Neural crest cell (in vitro differentiated cells): ENCODE measurements at places on chromosomes 2 and 18. TPM values are rescaled to one million over a fixed set of nuclear protein-coding genes. Genes with fewer than 3 reads are reported as not detected.

Gene ACTG2
- 0.39 TPM in 1 of 2 replicates, not detected in the other for total RNA-seq

DNA sequence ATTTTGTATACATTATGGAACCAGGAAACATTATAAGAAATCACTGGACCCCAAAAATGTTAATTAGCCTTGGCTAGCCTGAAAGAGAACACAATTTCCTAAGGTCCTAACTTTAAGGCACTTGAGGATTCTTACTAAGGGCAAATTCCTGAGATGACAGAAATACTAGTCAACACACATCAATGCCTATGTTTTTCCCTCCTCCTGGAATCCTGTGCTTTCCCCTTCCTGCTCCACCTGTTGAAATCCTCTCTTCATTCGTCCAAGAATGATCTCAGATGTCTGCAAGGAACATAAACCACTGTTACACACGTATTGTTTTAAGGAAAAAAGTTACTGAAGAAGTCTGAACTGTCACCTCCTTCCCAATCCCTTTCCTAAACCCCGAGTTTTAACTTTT is 21.2 kb upstream of the DARS1 start:
- no peaks in the 10 kb centered on the region for H3K27me3 ChIP-seq
- H3K27ac ChIP-seq, result no peak overlapping the region
- H3K36me3 ChIP-seq, result peaks cover 3% of the 10 kb centered on the region
- peaks cover 23% of the 10 kb centered on the region for H3K4me1 ChIP-seq
- no peak overlapping the region for H3K4me3 ChIP-seq

DNA sequence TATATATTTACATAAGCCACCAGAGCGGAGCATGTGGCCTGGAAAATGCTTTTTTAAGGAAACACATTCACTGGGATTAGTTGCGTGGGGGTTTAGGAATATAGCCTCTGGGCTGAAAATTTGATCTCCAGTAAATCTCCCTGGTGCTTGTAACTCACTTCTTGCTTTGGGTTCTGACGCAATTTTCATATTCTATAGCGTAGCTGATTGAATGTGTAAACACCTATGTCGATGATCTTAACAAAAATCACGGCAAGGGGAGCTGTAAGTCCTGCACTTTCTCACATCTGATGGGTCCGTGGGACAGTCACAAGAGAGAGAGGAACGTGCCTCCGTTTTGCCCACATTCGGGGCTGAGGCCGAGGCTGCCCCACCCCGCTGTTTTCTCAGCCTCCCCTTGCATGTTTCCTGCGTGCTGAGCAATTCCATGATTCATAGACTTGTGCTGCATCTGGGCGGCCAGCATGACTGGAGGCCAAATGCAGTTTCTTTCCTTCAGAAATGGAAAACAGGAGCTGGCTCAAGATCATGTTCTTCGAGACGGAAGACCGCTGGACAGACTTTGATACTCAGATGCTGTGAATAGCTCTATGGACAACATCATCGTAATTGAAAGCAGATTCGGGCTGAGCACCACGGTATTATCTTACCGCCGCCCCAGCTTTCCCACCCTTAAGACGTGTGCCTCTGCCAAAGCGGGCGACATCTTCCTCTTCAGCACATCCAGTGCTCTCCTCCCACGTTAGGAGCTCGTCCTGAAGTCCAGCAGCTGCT is 109.2 kb downstream of the TMEM18 start:
- no peaks in the 10 kb centered on the region for H3K4me1 ChIP-seq
- H3K27ac ChIP-seq, result no peak overlapping the region
- no peak overlapping the region for H3K4me3 ChIP-seq
- H3K27me3 ChIP-seq, result no peaks in the 10 kb centered on the region
- H3K36me3 ChIP-seq, result peaks cover 14% of the 10 kb centered on the region

GRCh38 chr2:58109481-58109880 is 62.9 kb downstream of the VRK2 start:
- no peaks in the 10 kb centered on the region for H3K27me3 ChIP-seq
- no peak overlapping the region for H3K4me3 ChIP-seq
- H3K4me1 ChIP-seq, result no peaks in the 10 kb centered on the region
- no peaks in the 10 kb centered on the region for H3K36me3 ChIP-seq
- no peak for DNase-seq
- no peak overlapping the region for H3K27ac ChIP-seq

Gene NEU2
- total RNA-seq, result not detected in 2 replicates

GRCh38 chr2:172995323-172996244 is 80.1 kb upstream of the MAP3K20 start:
- H3K4me1 ChIP-seq, result peaks cover 60% of the 10 kb centered on the region
- H3K27me3 ChIP-seq, result no peaks in the 10 kb centered on the region
- H3K36me3 ChIP-seq, result no peaks in the 10 kb centered on the region
- DNase-seq, result no peak
- H3K4me3 ChIP-seq, result no peak overlapping the region

Gene FSHR
- not detected in 2 replicates for total RNA-seq

Gene SPP2
- not detected in 2 replicates for total RNA-seq

DNA sequence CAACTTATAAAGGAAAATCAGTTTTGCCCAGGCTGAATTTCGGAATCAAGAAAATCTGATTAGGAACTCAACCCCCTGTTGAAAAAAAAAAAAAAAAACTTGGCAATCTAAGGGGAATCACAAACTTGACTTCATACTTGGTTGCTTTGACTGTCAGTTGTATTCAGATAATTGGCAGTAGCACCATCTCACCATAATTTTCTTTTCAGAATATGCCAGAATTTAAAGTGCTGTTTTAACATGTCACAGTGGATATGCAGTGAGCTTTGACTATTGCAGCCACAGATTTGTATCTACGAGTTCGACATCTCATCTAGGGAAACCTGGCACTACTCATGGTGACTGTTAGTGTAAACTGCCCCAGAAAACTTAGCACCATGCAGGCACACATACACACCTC is 761.4 kb upstream of the KLHL29 start:
- H3K27me3 ChIP-seq, result no peaks in the 10 kb centered on the region
- no peaks in the 10 kb centered on the region for H3K36me3 ChIP-seq
- DNase-seq, result no peak
- no peak overlapping the region for H3K4me3 ChIP-seq
- no peaks in the 10 kb centered on the region for H3K4me1 ChIP-seq

DNA sequence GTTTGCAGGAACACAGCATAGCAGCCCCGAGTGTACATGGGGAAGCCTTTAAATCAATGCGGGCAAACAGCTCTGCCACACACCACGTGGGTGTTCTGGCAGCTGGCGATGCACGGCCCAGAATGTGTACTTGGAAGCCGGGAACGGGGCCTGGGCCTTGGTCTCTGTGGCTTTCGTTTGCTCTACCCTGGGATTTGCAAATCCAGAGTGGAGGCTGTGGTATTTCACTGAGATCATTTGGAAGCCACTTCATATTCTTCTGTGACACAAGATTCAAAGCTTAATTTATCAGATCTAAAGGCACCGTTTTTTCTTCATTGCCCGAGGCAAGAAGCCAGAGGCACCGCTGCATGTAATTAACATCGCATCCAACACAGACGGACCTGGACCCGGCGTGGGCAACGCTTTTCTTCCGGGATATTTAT is 246.3 kb upstream of the MYT1L start:
- H3K27me3 ChIP-seq, result peaks cover 5% of the 10 kb centered on the region
- H3K4me3 ChIP-seq, result no peak overlapping the region
- no peaks in the 10 kb centered on the region for H3K36me3 ChIP-seq
- no peak for DNase-seq
- peaks cover 3% of the 10 kb centered on the region for H3K4me1 ChIP-seq

- no peak overlapping the region for H3K27ac ChIP-seq
- H3K4me1 ChIP-seq, result no peaks in the 10 kb centered on the region
- no peaks in the 10 kb centered on the region for H3K27me3 ChIP-seq
- DNase-seq, result no peak
- no peaks in the 10 kb centered on the region for H3K36me3 ChIP-seq
- no peak overlapping the region for H3K4me3 ChIP-seq
Measured at GRCh38 chr2:241161646-241162281, 11.5 kb downstream of the PPP1R7 start.

DNA sequence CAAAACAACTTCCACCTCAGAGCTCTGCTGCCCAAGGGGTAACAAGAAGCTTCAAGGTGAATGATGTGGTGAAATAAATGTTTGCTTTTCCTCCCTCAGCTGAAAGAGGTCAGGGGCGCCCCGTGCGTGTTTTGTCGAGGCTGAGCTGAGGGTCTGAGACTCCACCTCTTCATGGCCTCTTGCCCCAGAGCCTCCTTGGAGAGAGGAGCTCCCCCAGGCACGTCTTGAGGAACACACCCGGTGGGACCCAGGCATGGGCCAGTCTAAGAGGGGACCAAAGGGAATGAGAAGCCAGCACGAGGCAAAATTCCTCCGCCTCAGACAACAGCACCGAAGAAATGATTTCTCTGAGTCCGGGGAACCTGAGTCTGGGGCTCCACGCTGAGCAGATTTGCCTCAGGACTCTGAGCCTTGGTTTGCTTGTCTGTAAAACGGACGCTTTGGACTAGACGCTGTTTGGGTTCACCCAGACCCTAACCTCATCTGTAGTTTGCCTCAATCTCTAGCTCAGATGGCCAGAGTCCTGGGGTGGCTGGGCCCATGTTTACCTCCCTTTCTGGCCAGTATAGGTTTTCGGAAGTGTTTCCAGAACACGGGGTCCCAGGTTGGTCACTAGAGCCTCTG is 56.4 kb upstream of the ODC1 start:
- H3K4me3 ChIP-seq, result no peak overlapping the region
- H3K4me1 ChIP-seq, result peaks cover 5% of the 10 kb centered on the region
- no peaks in the 10 kb centered on the region for H3K27me3 ChIP-seq
- no peak for DNase-seq
- no peaks in the 10 kb centered on the region for H3K36me3 ChIP-seq

Gene ASAP2
- 48.6 and 51.8 TPM in 2 replicates for total RNA-seq

GRCh38 chr2:239178484-239178883 is 222.3 kb downstream of the HDAC4 start:
- H3K4me3 ChIP-seq, result no peak overlapping the region
- H3K27me3 ChIP-seq, result no peaks in the 10 kb centered on the region
- peaks cover 48% of the 10 kb centered on the region for H3K36me3 ChIP-seq
- H3K4me1 ChIP-seq, result peaks cover 13% of the 10 kb centered on the region
- peak overlapping the region; percentile 67 for H3K27ac ChIP-seq

DNA sequence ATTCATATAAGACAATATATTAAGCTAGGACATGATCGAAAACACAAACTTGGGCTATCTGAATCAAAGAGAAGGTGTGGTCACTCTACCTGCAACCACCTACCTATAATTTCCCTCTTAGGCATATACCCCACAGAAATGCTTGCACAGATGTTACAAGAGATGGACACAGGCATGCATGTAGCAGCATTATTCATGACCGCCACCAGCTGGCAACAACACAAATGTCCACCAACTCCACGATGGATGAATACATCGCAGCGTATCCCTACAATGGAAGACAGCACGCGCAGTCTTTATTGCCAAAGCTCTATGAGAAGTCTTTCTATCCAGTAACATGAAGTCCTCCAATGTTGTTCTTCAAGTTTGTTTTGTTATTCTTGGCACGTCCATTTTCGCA is 90.8 kb downstream of the ARL4C start:
- DNase-seq, result no peak
- no peak overlapping the region for H3K4me3 ChIP-seq
- peaks cover 13% of the 10 kb centered on the region for H3K4me1 ChIP-seq
- no peaks in the 10 kb centered on the region for H3K27me3 ChIP-seq
- no peak overlapping the region for H3K27ac ChIP-seq

Gene ALPG
- not detected in 2 replicates for total RNA-seq

Gene BOLL
- not detected in 2 replicates for total RNA-seq

DNA sequence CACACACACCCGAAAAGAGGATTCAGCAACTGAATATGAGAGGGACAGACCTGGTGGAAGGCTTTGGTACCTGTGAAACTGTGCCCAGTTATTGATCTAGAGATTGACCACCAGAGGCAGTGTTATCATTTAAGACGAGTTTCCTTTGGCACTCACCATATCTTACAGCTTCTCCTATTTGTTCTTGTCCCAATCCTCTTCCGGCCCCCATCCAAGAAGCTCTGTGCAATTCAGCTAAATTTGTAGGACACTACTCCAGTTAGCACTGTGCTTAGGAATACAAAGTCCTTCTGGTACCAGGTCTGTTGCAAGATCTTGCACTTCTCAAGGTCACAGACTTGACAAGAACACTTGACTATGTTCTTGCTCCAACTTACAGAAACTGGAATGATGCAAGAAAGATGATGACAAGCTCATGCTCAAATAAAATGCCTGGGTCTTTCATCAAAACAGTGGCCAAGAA is 177.7 kb downstream of the TMEM247 start:
- peaks cover 7% of the 10 kb centered on the region for H3K27me3 ChIP-seq
- no peak for DNase-seq
- no peak overlapping the region for H3K4me3 ChIP-seq
- no peak overlapping the region for H3K27ac ChIP-seq
- no peaks in the 10 kb centered on the region for H3K36me3 ChIP-seq

DNA sequence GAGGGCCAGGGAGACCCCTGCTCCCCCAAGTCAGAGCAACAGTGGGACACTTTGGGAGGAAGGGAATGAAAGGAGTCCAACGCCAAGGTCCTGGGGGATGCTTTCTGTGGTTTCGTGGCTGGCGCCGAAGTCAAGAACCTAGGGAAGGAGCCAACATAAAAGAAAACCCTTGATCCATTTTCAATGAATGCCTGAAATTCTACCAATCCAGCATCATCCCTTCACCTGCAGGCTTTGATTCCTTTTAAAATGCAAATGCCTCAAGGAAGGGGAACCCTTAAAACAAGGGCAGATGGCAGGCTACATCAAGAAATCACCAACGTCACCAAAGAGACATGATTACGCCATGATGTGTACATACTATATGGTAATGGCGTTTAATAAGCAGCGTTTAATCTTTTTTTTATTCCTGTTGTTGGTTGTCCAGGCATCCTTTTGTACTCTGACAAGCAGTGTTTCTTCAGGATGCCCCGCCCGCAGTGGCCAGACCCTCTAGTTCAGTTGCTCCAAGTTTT is 123.3 kb upstream of the SLC1A4 start:
- DNase-seq, result no peak
- no peak overlapping the region for H3K27ac ChIP-seq
- no peaks in the 10 kb centered on the region for H3K27me3 ChIP-seq
- H3K4me3 ChIP-seq, result peak overlapping the region; percentile 64

GRCh38 chr2:218881744-218882460 is 1.2 kb downstream of the WNT10A start:
- peaks cover 4% of the 10 kb centered on the region for H3K4me1 ChIP-seq
- DNase-seq, result no peak
- peaks cover 2% of the 10 kb centered on the region for H3K36me3 ChIP-seq

DNA sequence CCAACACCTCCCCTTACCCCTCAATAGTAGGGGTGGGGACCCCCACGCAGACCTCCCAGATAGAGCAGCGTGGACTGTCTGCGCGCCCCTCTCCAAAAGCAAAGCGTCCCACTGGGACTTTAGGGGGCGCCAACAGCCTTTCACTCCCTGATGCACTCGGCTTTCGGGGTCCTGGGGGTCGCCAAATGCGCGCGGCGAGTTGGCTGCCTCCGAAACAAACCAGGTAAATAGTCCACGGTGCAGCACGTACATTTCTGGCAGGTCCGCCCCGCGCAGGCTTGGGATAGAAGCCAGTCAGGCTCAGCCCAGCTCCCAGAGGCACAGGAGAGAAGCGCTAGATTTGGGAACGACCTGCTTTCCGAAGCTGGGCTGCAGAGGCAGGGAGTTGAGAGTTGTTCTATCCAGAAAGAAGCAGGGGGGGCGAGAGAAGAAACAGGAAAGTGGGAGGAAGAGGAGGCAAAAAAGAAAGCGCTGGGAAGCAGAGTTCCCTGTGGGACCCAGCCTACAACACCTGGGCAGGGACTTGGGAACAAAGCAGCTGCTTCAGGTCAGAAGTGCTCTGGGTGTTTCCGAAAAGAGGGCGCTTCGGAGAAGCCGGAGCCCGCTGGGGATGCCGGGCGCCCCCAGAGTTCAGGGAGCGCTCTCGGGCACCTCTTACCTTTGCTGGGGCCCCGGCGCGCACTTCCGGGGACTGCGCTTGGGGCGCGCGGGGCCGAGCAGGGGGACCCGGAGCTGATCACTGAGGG is 544 bp downstream of the EVA1A start:
- H3K27ac ChIP-seq, result peak overlapping the region; percentile 86
- peaks cover 25% of the 10 kb centered on the region for H3K27me3 ChIP-seq
- peaks cover 24% of the 10 kb centered on the region for H3K4me1 ChIP-seq
- H3K36me3 ChIP-seq, result no peaks in the 10 kb centered on the region
